ENCODE measurements at places on chromosomes 5 and 9.
A peak's percentile ranks its signal among the peaks of the same experiment; 100 is the strongest.

DNA sequence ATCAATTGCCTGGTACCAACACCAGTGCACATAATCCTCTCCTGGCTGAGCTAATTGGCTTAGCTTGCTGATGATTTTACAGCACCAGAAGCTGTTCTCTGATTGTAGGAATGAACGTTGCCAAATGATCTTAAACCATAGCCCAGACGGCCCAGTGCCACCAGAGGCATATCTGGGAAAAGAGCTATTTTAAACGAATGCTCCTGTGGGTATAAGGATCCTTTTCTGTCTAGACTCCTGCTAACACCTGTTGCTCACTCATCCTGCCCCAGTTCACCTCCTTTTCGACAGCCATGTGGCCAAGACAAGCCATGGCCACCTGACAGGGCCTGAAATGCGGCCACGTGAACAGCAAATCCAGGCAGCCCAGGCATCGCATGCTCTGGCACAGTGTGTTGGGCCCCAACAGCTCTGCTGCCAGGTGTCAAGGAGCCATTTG is 289.9 kb upstream of the SLC30A5 start:
- DNase-seq, result no peak

GRCh38 chr9:84947412-84947972 is 278.0 kb downstream of the NTRK2 start:
- no peak for DNase-seq

DNA sequence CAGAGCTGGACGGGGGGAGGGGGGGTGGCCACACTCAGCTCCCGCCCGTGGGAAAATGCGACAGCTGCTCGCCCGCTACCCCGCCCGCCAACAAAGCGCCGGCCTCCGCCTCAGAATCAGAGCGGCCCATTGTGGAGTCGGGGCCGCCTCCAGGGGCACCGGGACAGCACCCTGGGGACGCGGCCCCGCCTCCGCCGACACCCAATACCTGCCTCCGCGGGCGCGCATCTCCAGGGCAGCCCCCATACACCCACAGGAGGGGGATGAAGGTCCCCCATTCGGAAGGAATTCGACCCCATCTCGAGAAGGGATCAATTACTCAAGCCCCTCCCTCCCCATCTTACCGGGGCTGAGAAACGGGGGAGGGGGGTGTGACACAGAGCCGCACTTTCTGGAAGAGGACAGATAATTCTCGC is 1.3 kb downstream of the NOTCH1 start:
- peak; percentile 68 for DNase-seq

DNA sequence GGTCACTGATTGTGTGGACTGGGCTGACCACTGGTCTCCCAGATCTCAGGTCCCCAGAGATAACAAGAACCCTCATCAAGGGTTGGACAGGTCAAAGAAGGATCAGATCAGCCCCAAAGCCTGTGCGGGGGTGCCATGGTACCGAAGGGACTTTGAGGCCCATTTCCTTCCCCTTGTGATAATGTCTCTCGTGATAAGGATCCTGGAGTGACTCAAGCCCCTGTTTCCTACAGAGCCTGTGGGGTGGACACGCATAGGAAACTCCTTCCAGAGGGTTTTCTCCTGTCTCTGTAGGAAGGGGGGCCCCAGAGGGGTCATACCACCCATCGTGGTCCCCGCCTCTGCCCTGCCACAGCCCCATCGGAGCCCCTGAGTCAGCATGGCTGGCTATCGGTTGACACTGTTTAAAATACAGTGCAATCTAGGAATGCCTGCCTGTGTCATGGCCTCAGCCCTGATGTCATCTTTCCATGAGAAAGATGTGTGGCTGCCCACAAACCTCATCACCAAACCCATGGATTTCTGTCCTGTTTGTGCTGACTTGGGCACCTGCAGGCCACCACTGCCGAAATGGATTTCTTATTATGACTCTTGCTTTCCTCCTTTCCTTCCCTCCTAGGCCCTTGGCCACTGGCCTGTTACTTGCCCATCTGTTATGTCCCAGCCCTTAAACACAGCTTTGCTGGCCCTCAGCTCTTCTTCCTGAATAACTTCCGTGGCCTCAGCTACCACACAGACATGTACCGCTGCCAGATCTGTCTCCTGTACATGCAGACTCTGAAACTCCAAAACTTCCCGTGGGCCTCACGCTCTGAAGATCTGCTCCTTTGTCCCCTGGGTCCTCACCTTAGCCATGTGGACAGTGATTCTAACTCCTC is 2.9 kb upstream of the CSF2 start:
- DNase-seq, result no peak

- DNase-seq, result no peak
These were observed 112.5 kb upstream of the SLIT3 start for GRCh38 chr5:169413416-169413815.
